ENCODE measurements at places on chromosomes 3 and 15. TPM values are rescaled to one million over a fixed set of nuclear protein-coding genes. Genes with fewer than 3 reads are reported as not detected.

DNA sequence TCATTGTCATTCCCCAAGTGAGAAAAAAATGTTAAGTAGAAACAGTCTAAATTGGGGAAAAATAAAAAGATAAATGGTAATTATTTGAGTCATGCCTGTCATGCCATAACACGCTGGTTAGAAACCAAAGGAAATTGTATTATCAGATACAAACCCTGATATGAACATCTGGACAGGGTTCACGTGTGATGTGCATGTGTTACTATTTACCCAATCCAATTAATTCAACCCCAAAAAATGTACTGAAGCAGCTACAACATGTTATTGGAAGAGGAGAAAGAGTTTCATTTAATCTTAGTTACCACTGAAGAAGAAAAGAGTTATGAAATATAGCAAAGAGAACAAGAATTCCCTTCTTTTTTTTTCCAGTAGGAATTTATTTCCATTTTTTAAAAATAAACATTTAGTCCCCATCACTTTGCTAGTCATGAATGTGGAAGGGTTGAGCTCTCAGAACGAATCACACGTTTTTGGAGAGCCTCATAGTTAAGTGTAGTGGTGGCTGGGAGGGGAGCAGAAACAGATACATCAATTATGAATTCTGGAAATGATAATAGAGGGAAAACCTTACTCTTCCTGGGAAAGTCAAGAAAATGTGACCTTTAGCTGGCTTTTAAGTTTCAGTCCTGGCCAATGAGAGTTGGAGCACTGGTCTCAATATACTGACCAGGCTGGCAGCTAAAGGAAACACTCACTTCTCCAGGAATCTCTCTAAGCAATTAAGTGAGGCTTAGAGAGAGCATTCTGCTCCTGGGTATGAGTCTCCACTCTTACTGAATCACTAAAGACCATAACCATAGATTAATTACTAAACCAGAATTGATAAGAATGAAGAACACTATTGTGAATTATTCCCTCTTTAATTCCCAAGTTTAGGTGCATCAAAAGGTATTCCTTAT lies 796.5 kb downstream of the GRM7 start:
- DNase-seq, result no peak

DNA sequence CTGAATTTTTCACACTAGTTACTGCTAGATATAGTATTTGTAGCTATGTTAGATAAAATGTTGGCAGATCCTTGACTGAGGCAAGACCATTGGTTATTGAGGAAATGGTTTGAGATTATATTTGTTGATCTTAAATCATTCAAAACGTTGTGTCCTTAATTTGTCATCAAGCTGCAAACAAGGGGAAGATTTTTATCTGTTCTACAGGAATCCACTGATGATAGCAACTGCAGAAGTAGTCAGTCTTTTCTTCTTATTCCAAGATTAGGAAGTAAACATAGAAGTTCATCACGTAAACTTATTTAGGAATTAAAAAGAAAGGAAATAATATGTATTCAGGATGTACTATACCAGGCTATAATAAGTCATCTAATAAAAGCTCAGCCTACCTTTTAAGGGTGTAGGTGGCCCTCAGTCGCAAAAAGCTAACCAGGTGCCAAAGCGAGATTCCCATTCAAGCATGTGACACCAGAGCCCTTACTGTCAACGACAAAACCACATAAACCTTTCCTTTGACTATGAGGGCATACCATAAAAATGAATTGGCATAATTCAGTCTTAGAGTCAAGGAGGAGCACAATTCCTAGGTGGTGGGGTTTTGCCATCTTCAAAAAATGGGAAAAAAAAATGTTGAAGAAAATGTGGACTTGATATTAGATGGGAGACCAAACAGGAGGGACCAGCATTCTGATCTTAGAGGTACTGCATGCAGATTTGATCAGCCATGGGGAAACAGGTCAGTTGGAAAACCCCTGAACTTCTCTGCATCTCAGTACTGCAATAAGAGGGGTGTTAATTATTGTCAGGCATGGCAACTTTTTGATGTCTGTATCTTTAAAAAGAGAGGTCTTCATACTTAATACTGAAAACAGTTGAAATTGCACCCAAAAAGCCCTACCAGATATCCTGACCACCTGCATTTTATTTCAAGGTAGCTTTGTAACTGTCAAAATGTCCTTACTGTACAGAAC lies 212.5 kb upstream of the UBE2E1 start:
- DNase-seq, result no peak

DNA sequence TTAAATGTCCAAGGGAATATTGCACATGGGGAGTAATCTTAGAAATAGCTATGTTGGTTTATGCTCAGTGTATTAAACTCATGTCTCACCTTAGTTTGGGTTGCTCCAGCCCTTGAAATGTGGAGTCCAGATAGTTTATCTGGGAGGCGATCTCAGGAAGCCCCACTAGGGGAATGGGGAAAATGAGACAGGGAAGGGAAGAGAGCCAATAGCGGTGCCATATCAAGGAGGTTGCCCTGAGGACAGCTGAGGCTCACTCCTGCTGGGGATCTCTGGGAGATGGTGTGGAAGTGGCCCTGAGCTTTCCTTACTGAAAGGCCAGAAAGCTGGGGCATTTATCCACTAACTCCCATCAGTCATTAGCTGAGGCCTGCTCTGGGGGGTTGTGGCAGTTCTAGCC lies 43.3 kb upstream of the POLR2M start:
- DNase-seq, result no peak

DNA sequence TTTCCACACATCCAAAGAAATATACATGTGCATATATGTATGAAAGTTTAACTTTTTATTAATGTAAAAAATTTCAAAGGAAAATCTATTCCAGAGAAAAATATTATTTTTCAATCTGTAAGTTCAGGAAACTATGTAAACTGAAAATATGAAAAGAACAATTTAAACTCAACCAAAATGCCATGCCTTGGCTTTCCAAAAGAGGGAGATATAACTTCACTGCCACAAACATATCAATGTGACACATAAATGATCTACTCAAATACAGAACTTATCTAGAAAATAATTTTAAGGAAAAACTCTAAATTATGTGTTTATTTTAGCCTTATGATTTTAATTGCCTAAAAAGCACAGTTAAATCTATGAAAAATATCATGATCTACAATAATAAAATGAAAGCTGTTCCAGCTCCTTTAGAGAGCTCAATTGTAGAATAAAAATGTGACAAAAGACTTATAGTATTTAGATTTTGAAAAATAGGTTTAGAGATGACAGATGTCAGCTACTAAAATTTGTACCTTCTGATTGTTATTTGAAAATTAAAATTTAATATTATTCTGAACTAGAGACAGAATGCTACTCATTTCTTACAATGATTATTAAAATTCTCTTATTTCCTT lies 94.8 kb downstream of the GBE1 start:
- no peak for DNase-seq

GRCh38 chr3:134300520-134300919 lies 49.9 kb upstream of the RYK start:
- no peak for DNase-seq

DNA sequence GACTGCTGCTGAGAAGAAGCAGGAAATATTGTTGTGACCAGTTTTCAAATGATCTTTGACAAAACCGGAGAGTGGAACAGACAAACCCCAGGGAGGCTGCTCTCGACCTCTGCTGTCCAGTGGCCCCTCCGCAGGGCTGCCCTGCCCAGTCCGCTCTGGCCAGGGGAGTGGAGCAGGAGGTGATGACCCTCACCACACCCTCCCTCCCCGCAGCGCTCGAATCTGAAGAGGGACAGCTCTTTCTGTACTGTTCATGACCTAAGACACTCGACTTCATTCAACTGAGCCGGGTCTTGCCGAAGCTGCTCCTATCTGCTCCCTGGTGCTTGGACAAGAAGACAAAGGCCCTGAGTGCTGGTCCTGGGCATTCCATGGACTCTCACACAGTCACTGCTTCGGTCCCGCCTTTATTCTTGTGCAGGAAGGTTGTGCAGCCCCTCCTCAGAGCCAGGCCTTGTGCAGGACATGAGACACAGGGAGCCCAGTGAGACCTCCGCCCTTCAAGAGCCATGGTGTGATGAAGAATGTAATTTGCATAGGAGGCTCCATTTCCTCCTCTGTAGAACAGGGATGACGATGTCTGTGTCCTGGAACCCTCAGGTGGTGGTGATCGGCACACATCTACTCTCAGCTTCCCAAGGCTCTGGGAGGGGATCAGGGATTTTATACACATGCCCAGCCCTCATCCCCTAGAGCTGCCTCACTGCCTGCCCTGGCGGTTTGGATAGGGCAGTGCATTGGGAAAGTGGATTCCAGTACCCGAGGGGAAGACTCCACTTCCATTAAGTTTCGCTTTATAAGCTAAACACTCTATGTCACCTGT lies 97.1 kb upstream of the PRR20G start:
- no peak for DNase-seq

- no peak for DNase-seq
These were observed 311.4 kb downstream of the PDCD6IP start for GRCh38 chr3:34109846-34110245.

GRCh38 chr15:92332125-92332899 lies 61.4 kb upstream of the ST8SIA2 start:
- no peak for DNase-seq

- no peak for DNase-seq
These were observed 21.2 kb upstream of the NMD3 start for GRCh38 chr3:161199926-161200325.

- DNase-seq, result no peak
These were observed 163.1 kb downstream of the ROBO1 start for GRCh38 chr3:79604681-79605080.

DNA sequence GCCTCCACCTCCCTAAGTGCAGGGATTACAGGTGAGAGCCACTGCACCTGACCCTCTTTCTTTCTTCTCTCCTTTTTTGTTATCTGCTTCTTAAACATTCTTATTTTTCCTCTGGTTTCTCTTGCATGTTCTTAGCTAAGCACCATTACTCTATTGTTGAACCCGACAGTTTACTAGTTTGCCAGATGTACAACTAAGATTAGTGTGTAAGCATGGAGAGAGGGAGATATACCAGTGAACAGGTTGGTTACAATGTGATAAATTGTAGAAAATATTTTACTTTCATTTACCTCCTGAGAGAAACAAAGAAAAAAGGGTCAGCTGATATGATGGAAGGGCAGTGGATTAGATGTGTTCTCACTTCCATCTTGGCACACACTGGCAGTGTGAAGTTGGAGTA lies 4.9 kb downstream of the HAUS2 start:
- no peak for DNase-seq

DNA sequence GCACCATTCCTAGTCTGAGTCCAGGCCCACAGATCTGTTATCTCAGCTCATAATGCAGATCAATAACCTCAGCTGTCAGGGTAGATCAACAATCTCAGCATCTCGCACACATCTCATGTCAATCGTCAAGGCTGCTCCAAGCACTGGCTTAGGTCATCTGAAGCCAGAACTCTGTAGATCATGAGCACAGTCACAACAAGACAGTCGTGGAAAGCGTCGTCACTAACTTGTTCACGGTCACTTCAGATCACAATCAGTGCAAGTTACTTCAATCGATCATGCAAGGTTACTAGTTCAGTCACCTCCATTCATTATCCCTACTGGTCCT lies 71.8 kb downstream of the RBPMS2 start:
- no peak for DNase-seq

DNA sequence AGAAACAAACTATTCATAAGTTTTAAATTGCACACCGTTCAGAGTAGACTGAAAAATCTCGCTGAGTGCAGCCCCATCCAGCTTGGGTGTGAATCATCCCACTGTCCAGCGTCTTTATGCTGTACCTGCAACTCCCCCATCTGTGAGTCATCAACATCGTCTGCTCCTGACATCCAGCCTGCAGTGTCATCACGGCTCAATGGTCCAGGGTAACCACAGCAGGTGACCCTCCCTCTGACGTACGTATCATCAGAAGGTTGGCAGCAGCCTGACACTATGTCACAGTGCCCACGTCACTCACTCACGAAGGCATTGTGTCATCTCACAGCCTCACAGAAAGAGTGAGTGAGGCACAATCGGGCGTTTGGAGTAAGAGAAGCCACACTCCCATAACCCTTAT lies 65.2 kb downstream of the TPRA1 start:
- DNase-seq, result no peak

DNA sequence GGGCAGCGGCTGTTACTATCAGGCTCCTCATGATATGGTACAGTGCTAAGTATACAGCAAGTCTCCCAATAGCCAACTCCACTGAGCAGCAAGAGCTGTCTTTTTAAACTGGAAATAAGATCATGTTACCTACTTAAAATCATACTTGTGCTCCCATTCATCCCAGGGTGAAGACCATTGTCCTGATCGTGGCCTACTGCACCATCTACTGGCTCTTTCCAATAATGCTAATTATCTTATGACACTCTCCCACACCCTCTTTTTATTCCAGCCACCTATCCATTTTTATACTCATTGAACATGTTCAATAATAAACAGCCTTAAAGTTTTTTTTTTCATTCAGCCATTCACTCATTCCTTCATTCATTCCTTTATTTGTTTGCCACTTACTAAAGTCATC lies 117.7 kb downstream of the GBE1 start:
- no peak for DNase-seq

DNA sequence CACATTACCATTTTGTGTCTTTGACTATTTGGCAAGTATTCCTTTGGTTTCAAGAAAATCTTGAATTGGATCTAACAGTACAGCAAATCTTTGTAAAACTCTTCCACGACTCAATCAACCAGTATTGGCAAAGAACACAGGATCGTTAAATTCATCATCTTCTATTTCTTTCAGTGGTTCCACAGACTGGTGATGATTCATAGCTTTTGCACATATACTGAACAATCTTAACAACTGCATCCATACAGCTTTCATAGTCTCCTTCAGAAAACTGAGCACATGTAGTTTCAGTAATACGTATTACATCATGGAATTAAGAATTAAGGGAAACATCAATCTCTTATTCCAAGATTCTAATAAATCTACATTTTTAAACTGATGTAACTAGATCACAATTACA lies 91.6 kb upstream of the LIPC start:
- no peak for DNase-seq

DNA sequence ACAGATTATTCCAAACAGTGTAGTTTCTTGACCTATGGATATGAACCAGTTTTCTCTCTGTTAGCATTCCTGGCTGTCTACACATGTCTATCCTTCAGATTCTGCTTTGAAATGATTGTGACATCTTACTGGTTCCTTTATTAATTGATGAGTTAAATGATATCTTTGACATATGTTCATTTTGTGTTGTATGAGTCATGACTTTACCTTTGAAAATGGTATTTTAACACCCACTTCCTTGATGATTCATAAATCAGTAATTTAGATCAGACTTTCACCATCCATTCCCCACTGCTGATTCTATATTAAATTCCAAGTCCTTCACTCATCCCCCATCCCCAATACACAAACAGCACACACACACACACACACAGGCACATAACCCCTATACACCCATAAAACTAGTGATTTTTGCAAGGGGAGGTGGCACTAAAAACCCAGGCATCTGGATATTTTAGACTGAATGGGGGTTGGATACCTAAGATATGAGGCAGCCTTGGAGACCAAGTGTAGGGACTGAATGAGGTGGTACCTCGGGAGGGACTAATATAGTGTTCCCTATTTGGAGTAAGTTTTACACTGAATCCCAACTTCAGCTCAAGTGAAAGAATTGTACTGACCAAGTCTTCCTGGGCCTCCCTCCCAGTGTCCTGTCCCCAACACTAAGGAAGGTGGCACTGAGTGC lies 9.7 kb downstream of the CCK start:
- DNase-seq, result no peak

GRCh38 chr3:73026111-73026759 lies 29.6 kb downstream of the PPP4R2 start:
- no peak for DNase-seq

The HTR3E gene
- not detected for total RNA-seq

The BFSP2 gene
- not detected for total RNA-seq

The GJD2 gene
- total RNA-seq, result not detected

The STARD5 gene
- 7.3 TPM for total RNA-seq
